ENCODE measurements at places on chromosomes 16 and 17.

DNA sequence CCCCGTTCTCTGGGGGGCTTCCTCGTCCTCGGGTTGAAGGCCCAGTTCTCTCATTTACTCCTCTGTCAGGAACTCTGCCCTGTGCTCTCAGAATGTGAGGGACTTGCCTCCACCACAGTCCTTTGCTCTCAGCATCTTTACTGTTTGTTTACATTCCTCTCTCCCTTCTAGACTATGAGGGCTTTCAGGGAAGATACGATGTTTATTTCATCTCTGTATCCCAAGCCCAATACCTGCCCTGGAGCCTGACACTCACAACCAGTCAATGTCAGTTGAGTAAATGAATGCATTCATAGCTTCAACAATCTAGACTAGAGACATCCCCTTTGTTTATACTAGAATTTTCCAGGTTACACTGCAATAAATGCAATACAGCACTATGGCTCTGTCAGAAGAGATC is 409.6 kb upstream of the CDH11 start:
- no peak for DNase-seq

- peak; percentile 68 for DNase-seq
Measured at GRCh38 chr17:51128076-51128475, 7.4 kb upstream of the SPAG9 start.

GRCh38 chr16:63921737-63922295 is 1200.0 kb downstream of the CDH11 start:
- DNase-seq, result no peak

GRCh38 chr16:79097166-79097565 is 503.4 kb downstream of the MAF start:
- no peak for DNase-seq

- no peak for DNase-seq
Measured at GRCh38 chr17:55264278-55264644, 499 bp upstream of the HLF start.

- DNase-seq, result no peak
Measured at GRCh38 chr16:81633147-81633619, 145.9 kb upstream of the PLCG2 start.

DNA sequence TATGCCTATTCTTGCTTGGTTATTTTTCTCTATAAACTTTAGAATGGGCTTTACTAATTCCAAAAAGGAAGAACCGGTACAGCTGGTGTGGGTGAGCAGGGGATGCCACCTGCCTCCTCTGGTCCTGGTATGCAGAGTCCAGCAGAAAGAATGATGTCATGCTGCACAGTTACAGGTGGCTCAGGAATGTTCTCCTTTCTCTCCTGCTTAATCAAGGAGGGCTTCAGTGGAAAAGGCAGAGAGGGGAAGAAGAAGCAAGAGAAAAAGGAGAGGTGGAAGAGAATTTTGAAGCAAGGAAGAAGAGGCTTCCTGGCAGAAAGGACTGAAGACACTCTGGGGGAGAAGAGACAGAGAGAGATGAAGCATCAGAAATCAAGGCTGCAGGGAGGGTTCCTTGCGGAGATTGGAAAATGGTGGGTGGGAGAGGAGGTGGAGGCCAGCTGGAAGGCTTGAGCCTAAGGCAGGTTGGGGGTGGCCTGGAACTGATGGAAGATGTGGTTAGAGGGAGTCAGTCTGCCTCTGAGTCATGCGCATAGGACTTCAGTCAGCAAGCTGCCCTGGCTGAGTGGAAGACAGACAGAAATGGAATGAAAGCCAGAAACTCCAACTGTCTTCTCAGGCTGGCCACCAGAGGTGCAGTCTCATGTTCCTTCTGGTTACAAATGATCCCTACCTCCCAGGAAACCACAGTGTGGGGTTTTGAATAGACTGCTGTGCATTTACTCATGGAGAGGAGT is 64.6 kb upstream of the CRHR1 start:
- peak; percentile 67 for DNase-seq

DNA sequence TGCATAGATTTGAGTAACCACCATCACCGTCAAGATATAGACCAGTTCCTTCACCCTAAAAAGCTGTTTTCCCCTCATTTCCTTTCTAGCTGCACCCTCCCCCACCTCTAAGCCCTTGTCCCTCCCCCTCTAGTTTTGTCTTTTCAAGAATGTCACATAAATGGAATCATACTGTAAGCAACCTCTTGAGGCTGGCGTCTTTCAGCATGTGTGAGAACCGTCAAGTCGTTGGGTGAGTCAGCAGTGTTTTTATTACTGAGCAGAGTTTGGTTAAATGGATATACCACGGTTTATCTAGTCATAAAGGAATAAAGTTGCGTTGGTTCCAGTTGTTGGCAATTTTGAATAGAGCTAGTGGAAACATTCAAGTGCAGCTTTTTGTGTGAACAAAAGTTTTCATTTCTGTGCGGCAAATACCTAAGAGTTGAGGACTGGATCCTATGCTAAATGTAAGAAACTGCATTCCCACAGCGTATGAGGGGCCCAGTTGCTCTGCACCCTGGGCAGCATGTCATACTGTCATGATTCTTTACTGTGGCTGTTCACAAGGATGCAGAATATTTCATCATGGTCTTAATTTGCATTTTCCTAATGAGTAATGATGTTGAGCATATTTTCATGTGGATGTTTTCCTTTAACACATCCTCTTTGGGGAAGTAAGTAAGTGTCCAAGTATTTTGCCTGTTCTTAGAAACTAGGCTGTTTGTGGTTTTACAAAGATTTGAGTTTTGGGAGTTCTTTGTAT is 264.3 kb downstream of the CPPED1 start:
- peak; percentile 62 for DNase-seq

- no peak for DNase-seq
Measured at GRCh38 chr16:229731-230281, 557 bp upstream of the LUC7L start.

DNA sequence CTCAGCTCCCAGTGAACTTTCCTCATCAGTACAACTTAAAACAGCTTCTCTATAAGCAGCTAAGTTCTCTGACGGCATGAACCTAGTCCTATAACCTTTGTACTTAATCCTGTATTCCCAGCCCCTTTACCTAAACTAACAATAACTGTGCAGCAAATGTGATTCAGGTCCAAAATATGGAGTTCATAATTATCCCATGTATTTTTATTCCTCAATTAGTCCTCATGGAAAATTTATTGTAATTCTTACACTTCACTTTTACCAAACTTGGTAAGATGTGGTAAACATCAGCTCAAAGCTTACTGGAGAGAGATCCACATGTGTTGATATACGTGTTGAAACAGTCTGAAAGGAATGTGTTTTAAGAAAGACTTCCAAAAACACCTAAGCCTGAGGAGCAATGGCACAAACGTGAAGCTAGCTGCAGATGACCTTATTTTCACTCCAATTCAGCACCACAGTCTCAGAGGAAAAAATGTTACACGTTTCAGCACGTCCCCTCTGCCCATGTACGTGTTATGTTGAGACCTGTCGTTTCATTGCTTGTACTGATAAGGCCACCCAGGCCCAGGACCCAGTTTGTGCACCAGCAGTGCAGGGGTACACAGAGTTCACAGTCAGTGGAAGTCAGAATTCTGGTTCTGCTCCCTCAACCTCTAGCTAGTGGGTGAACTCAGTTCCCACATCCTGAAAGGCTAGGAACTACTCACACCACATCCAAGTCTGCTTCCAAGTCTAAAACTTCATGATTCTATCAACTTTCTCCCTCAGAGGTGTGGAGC is 7.1 kb downstream of the USP31 start:
- DNase-seq, result no peak

DNA sequence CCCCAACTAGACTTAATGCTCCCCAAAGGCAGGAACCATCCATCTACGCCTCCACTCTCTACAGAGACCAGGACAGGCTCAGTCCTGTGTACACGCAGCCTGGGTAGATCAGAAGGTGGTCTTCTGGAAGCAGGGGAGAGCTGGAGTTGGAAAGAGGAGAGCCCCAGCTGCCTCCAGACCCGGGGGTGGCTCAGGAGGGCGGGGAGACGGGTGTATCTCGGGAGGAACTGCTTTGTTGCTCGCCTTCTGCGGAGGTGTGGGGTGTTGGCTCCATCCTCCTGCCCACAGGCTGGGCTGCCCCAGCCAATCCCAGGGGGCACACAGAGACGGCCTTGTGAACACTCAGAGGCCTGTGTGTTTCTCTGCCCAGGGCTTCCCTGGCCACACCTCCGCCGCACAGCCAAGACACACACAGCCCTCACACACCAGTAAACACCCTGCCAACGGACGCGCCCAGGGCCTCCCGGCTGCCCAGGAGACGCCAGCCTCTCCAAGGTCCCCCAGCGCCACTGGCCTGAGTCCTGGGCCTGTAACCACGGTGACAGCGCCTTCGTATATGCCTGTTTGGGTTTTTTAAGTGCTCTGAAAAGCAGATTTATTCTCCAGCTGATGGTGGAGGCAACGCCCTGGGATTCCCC is 143.4 kb upstream of the CDC42EP4 start:
- DNase-seq, result no peak

- DNase-seq, result no peak
Measured at GRCh38 chr17:81035521-81036196, 708 bp downstream of the BAIAP2 start.

- no peak for DNase-seq
Measured at GRCh38 chr17:82034371-82035011, 3.0 kb downstream of the DCXR start.

GRCh38 chr16:84331998-84332780 is 36.1 kb upstream of the ATP2C2 start:
- no peak for DNase-seq

DNA sequence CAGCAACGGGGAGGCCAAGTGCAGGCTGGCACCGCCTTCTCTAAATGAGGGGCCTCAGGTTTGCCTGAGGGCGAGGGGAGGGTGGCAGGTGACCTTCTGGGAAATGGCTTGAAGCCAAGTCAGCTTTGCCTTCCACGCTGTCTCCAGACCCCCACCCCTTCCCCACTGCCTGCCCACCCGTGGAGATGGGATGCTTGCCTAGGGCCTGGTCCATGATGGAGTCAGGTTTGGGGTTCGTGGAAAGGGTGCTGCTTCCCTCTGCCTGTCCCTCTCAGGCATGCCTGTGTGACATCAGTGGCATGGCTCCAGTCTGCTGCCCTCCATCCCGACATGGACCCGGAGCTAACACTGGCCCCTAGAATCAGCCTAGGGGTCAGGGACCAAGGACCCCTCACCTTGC is 18.5 kb downstream of the NGFR start:
- DNase-seq, result no peak

DNA sequence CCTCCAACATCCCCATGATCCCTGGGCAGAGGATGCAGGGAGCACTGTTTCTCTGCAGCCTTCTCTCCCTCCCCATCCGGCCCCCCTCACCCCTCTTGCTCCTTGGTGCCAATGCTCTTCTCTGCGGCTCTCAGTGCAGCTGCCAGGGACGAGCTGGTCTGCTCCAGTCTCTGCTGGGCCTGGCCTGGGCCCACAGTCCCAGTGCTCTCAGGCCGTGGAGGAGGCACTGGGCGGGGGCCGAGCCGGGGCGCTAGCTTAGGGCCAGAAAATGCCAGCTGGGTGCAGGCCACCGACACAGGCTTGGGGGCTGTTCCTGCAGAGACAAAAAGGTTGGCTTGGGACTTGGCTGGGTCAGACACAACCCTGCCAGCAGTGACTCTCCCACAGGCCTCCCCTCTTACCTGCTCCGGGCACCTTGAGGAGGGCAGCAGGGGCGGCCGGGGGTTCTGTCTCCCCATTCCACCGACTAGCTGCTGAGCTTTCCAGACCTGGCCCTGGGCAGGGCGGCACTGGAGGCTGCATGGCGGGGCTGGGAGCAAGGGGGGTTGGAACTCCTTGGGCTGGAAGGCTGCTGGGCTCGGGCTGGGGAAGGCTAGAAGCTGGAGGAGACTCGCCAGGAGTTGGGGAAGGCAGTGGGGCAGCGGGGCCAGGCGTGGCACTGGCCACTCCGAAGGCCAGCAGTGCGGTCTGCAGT is 13.8 kb downstream of the CASKIN2 start:
- no peak for DNase-seq

DNA sequence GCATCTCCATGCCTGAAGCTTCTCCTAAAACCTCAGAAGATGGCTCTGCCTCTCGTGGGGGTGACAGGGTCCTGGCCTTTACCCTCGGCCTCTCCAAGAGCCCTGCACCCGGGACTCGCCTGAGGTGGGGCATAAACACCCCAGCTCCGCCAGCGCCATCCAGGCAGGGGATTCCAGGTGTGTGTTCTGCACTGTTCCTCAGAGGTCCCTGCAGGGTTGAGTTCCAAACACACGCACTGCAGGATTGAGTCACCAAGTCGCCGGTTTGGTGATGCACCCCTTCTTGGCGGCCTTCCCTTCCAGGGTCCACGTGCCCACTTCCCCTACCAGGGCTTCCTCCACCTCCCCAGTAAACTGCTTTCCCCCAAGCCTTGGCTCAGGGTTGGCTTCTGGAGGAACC is 40.0 kb upstream of the RBFOX3 start:
- DNase-seq, result no peak

DNA sequence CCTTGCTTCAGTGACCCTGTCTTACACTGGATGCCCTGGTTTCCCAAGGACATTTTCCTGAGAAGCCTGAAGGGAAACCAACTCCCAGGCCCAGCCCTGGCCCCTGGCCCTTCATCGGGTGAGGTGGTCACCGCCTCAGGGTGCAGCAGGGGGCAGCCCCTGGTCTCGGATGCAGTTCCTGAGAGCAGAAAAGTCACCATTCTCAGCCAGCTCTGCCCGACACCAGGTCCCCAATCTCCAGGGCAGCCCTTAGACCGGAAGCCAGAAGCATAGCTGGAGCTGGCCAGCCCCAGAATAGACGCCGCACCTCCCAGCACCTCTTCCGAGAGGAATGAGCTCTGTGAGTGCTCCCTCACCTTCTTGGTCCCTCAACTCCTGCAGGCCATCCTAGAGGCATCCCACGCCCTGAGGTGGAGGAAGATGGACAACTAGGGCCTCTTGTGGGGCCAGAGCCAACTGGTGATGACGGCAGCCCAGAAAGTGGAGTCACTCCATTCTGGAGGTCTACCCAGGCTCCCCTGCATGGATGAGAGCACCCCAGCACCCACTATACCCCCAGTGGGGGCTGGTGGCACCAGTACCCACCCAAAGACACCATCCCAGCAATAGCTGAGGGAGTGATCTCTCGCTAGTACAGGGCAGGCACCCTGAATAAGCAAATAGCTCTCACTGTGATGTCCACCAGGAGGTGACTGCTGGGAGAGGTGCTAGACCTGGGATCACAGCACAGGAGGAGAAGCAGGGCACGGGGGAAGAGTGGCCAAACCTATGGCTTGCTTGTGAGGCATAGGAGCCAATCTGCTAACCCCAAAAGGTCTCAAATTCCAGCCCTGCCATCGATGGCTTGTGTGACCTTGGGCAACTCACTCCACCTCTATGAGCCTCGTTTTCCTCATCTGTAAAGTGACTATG is 56.2 kb downstream of the TK2 start:
- no peak for DNase-seq

DNA sequence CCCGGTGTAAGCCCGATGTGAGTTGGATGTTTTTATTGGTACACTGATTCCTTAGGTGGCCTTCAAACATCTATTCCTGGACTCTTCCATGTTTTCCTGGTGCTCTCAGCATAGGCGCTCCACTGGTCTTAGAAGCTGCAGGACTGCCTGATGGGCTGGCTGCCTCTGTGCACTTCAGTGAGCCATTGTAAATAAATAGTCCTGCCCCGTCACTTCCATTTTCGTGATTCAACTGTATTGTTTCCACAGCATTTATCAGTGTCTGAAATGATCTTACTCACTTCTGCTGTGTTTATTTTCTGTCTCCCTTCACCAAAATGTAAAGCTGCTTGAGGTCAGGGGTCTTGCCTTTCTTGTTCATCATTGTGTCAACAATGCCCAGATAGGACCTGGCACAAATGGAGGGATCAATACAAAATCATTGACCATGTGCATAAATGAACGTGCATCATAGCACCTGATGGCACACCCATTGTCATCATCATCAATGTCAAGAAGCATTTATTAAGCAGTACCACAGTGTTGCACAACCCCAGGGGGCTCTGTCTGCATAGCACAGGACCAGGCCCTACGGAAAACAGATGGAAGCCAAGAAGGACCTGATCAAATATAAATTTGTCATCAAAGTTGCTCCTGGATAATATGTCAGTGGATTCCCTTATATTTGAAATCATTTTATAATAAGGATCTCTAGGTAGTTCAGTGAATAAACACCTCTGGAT is 66.6 kb upstream of the CPHXL start:
- DNase-seq, result peak; percentile 61
